ENCODE measurements at places on chromosomes 13 and 19. TPM values are rescaled to one million over a fixed set of nuclear protein-coding genes. Genes with fewer than 3 reads are reported as not detected.

Gene ATP4B
- total RNA-seq: not detected

Gene MRI1
- 16.4 TPM for total RNA-seq

Gene EVI5L
- total RNA-seq: 1.3 TPM

Gene TNFSF9
- total RNA-seq: 7.2 TPM

Gene CALR3
- total RNA-seq: not detected

Gene ZNF229
- 2.5 TPM for total RNA-seq

Gene ZNF738
- total RNA-seq: 0.72 TPM

Gene CEACAM5
- 1.8 TPM for total RNA-seq

Gene ZNF700
- total RNA-seq: 0.15 TPM

Gene THSD8
- not detected for total RNA-seq

Gene PRTN3
- total RNA-seq: 0.28 TPM

Gene ADAMTS10
- total RNA-seq: 12.8 TPM

Gene MBD3L2
- not detected for total RNA-seq

Gene PEG3
- total RNA-seq: not detected

Measured in A549 treated with CpdA at 1 μM for 4 hours (cell line).